ENCODE measurements at places on chromosomes 2 and 18.

DNA sequence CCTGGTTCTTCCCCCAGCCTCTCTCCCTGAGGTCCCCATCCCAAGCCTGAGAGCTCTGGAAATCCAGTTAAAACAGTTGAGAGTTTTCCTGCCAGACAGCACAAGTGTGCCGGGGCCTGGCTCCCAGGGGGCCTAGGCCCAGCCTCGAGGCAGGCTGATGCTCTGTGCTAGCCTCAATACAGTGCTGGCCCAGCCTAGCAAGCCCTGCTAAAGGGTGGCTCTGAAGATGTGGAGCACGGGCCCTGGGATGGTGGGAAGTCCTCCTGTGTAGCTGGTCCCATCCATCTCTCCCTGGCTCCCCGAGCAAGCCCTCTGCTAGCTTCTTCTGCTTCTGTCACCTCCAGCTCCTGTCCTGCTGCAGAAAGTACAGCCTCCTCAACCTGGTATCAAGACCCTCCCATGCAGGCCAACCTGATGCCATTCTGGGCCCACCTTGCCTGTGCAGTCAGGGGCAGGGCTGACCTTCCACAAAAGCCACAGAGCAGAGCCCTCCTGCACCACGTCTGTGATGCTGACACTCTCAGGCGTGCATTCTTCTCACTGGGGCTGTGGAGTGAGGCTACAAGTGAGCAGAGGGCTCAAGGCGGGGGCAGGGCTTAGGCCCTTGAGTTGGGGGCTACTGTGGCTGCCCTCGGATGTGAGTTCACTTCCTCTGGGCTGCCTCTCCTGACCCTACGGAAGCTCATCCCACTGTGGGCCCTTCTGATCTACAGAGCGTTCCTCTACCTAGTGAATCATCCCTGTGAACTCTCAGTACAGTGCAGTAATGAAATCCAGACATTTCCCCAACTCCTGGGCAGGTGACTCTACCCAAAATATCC is 60.1 kb upstream of the LAPTM4A start:
- DNase-seq, result no peak

DNA sequence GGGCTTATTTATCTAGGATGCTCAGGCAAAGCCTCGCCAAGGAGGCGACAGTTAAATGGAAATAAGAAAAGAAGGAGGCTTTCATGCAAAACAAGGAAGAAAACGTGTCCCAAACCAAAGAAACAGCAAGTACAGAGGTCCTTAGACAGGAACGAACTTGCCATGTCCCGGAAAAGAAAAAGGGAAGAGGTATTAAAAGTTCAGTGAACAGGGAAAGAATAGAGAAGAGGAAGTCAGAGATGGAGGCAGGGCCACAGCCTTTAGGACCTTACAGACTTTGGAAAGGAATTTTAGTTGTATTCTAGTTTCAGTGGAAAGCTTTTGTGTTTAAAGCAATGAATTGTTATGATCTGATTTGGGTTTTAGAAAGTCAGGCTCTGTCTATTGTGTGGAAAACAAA is 22.1 kb downstream of the IKZF2 start:
- no peak for DNase-seq

GRCh38 chr18:78242254-78242643 is 737.4 kb upstream of the SALL3 start:
- DNase-seq, result no peak

- DNase-seq, result no peak
Observed at GRCh38 chr2:96771796-96772618, 11.3 kb downstream of the CNNM4 start.

- no peak for DNase-seq
Observed at GRCh38 chr2:46632349-46632748, 153.0 kb downstream of the TMEM247 start.

- DNase-seq, result no peak
Observed at GRCh38 chr2:29834036-29834540, 87.3 kb downstream of the ALK start.

All from T1000 (cell line).